ENCODE measurements at places on chromosomes 5 and 9.

DNA sequence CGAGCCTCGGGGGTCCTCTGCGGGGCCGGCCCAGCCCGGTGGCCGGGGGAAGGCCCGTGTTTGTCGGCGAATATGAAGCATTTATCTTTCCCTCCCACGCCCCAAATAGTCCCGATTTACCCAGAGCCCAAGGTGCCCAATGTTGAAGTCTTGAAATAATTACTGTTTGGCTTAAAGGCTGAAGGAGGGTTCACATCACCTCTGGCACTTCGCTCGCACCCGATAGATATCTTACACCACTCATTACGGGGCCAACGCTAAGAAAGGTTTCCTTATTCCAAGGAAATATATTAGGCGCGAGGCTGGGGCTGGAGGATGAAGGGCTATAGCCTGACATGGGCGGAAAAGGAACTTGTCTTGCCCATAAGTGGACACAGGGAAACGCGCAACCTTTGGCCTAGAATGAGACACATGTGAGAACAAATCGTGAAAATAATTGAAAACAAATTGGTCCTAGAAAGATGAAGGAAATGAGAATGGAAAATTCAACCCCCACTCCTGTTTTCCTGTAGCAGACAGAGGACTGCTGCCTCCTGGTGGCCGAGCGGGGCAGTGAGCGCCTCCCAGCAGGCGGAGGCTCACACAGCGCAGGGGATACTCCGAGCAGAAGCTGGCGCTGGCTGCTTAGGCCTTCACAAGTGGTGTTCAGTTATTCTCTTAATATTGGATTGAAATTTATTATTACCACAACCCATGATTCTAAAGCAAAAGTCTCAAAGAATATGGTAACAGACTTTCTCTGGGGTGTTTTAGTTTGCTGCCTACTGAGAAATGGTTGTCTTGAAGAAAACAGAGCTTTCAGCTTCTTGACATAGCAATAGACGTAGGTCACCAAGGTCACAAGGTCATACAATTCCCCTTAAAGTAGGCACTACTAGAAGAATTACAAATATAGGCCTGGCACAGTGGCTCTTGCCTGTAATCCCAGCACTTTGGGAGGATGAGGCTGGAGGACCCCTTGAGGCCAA lies 7.9 kb downstream of the CCL21 start:
- peak; percentile 72 for DNase-seq

- DNase-seq = no peak
These were observed 654 bp downstream of the RANBP6 start for GRCh38 chr9:6014670-6015270.

GRCh38 chr9:120388003-120388855 lies 191.7 kb downstream of the CDK5RAP2 start:
- no peak for DNase-seq

- DNase-seq = no peak
These were observed 89.6 kb downstream of the CCDC171 start for GRCh38 chr9:15642369-15642962.

- no peak for DNase-seq
These were observed 11.5 kb downstream of the CXXC5 start for GRCh38 chr5:139659695-139660101.

- no peak for DNase-seq
These were observed 297.3 kb upstream of the RIOK2 start for GRCh38 chr5:97480313-97480712.

DNA sequence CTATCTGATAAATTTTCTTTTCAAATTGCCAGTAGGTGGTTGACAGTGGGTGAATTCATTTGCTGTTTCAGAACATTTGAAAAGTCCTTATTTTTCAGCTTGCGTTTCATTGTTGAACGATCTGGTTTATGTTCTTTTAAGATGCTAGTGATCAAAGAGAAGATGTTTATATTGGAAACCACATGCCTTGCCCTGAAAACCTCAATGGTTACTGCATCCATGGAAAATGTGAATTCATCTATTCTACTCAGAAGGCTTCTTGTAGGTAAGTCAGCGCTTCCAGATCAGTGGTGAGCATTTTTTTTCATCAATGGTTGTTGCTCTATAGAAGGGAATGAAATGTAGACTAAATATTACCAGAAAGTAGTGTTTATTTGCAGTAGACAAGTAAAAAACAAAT lies 16.6 kb upstream of the CAVIN4 start:
- no peak for DNase-seq

- no peak for DNase-seq
These were observed 49.5 kb upstream of the DENND4C start for GRCh38 chr9:19180991-19181390.

DNA sequence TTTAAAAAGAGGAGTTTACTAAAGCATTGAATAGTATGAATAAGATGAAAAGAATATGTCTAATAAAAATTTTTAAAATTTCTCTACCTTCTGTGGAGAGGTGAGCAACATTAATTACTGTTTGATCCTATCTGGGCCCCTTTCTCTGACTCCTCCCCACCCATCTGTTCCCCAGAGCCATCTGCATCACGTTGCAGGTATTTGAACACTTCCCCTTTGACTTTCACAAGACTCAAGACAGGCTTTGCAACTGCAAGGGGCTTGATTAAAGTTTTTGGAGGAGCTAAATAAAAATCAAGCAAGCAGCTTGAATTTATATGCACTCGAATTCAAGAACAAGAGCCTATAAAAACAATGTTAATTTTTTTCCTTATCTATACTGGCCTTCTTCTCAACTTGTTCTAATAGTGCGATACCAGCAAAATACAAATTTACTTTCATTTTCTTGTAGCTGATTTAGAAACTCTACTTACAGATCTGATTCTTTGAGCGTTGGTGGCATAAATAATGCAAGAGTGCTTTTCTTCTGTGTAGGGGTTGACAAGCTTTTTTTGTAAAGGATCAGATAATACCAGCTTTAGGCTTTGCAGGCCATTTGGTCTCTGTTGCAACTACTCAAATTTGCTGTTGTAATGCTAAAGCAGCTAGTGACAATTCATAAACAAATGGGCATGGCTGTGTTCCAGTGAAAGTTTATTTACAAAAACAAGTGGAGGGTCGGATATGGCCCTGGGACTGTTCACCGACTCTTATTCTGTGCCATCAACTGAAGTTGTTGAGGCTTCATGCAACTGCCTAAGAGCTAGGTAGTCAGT lies 21.2 kb downstream of the TXNDC8 start:
- DNase-seq = no peak

DNA sequence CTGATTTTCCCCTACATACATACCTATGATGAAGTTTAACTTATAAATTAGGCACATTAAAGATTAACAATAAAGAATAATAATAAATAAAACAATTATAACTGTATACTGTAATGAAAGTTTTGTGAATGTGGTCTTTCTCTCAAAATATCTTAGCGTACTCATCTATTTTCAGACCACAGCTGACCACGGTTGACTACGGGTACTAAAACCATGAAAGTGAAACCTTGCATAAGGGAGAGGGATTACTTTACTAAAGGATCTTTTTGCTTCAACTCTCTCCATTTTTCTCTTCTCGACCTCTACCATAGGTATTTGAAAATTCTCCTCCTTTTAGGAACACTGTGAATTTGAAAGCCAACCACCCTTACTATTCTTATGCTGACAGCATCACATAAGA lies 475.5 kb downstream of the CETN3 start:
- no peak for DNase-seq

DNA sequence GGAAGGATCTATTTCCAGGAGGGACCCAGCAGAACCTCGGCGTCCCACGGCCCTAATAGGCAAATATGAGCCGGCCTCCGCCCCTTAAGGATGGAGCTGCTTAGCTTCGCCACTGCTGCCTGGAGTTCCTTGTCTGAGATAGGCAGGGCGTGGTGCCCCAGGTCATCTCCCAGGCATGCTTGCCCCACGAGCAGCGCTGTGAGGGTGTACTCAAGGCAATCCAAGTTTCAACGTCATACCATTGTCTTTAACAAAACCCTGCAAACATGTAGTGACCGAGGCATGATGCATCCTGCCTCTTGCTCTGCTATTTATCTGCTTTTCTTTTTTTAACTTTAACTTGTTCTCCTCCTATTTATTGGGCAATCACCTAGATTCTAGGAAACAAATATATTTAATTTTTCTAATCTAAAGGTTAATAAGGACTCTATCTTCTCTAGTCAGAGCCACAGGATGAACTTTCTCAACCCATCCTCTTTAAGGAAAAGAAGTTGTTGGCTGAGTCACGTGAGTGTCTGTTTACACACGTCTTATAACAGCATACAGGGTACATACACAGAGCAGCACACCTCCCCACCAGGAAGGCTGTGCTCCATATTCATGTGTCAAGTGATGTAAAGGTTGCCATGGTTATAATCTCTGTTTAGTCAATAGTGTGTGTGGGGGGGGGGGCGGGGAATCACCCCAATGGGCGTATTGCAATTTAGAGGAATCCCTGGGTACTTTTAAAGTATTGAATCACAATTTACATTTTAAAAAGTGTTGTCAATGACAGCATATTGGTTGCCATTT lies 27.3 kb upstream of the ZSWIM6 start:
- DNase-seq = no peak

- no peak for DNase-seq
These were observed 236.6 kb upstream of the RASEF start for GRCh38 chr9:83299571-83299970.

GRCh38 chr5:169121630-169122420 lies 179.1 kb downstream of the SLIT3 start:
- DNase-seq = no peak

GRCh38 chr5:112064956-112065355 lies 308.0 kb upstream of the NREP start:
- DNase-seq = no peak

DNA sequence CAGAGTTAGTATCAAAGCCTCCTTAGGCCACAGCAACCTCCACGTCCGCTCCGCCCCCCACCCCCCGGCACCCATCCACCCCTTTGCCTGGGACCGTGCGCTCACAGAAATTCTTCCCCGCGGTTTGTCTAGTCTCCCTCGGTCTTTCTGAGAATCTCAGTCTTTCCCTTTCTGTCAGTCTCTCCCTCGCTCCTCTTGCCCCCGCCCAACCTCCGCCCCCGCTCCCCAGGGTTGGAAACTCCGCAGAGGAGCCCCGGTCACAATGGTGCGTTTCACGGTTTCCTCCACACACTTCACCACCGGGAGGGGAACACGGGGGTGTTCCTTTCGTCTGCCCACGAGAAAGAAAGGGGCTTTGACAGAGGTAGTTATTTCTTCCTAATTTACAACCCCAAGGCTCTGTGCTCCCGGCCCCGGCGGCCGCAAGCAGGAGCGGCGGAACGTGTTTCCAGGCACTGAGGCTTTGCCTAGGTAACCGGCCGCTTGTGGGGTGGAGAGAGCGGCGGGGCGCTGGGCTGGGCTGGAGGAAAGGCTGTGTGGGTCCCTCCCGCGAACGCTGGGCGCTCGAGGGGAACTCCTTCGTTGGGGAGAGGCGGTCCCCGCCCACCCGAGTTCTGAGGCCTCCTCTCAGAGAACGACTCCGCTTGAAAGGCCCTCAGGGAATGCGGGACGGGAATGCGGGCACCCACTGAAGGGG lies 2.1 kb downstream of the NR4A3 start:
- peak; percentile 47 for DNase-seq

GRCh38 chr5:136780518-136780917 lies 415.2 kb upstream of the TRPC7 start:
- no peak for DNase-seq
